ENCODE measurements at places on chromosomes 7 and 10. TPM values are rescaled to one million over a fixed set of nuclear protein-coding genes. Genes with fewer than 3 reads are reported as not detected.

MYO3A gene
- not detected for total RNA-seq

TCF7L2 gene
- 15.4 TPM for total RNA-seq

URGCP gene
- 42.0 TPM for total RNA-seq

ATOH7 gene
- 0.12 TPM for total RNA-seq

NEBL gene
- not detected for total RNA-seq

AGBL3 gene
- 0.63 TPM for total RNA-seq

CDH23 gene
- total RNA-seq: 0.03 TPM

IFIT1B gene
- total RNA-seq: not detected

GRCh38 chr10:76068856-76069255 is 637.4 kb downstream of the LRMDA start:
- DNase-seq: no peak

DNA sequence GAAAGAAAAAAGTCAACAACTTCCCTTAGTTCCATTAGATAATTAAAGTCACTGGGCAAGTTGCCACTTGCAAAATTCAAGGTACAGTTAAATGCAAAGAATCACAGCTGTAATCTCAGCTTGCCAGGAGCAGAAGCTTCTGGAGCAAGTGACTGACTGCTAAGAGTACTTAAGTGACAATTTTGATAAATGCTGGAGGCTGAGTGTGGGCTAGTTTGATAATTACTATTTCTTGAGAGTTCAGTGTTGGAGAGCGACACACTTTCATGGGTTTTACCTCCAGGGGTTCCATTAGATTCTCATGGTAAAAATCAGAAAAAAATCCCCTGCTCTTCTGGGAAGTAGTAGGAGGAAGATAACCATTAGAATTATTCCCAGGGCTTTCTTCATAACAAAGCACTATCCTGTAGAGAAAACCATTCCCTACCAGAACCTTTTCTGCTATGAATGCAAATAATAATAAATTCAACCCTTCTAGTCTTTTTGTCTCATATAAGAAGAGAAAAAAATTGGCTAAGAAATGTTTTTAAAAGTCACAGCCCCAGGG is 486.3 kb downstream of the POM121L12 start:
- no peak for DNase-seq

- DNase-seq: no peak
Observed at GRCh38 chr7:5448378-5449037, 24.9 kb upstream of the TNRC18 start.

DNA sequence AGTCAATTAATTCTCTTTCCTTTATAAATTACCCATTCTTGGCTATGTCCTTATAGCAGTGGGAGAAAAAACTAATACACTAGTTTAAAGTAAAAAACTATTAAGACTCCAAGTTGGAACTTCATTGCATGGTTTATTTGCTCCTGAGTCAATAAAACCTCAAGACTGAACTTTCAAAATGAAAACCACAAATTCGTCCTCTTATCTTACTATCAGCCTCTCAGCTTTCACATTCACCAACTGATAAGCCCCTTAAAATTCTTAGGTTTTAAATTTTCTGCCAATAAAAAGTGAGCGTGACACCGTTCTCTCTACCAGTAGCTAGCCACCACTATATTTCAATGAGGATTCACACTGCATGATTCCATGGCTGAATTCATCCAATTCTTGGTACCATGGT is 346.4 kb upstream of the NPSR1 start:
- DNase-seq: no peak

DNA sequence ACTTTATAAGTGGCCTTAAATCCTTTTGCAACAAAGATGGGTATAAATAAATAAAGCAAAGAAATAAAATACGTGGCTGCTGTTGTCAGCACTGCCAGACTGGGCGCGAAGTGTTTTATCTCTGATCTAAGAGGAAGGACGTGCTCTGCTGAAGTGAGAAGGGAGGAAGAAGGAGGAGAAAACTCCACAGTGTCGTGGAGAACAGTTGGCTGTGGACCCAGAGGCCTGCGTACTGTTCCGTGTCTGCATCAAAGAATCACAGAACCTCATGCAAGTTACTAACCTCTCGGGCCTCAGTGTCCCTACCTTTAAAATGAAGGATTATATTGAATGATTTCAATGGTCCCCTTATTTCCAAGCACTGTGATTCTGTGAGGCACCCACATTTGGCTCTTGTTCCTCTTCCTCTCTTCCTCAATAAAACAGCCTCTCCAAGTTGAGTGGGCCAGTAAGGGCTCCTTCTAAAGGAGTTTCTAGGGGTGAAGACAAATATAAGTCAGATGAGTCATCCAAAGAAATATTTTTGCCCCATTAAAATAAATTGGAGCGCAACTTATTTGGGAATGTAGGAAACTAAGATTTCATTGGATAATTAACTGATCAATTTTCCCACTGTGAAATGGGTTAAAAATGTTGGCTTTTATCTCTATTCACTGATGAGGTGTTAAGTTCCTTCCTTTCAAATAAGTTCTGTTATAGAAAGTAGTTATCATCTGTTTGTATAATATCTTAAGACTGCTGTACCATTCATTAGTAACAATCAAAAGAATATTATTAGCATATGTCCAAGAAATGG is 126.9 kb upstream of the EFCAB10 start:
- peak; percentile 37 for DNase-seq

DNA sequence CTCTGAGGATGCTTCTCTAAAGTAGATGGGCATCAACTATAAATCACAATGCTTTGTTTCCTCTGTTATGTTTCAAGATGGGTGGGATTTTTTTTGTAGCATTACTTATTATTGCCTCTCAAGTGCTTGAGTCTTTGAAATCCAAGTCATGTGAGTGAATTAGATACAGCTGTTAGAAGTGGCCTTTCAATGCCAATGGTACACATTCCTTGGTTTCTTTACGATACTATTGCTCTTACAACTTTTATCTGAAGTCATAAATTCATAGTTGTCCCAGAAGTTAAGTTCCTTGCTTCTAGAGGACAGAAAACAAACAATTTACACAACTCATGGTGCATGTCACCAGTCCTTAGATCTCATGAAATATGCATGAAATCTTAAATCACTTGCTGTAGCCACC is 15.5 kb downstream of the CFTR start:
- no peak for DNase-seq

- DNase-seq: no peak
Observed at GRCh38 chr7:151674161-151674920, 154.6 kb upstream of the RHEB start.

GRCh38 chr10:104376784-104377300 is 23.2 kb downstream of the CFAP58 start:
- no peak for DNase-seq

GRCh38 chr10:67262675-67263074 is 336.8 kb downstream of the LRRTM3 start:
- DNase-seq: no peak

DNA sequence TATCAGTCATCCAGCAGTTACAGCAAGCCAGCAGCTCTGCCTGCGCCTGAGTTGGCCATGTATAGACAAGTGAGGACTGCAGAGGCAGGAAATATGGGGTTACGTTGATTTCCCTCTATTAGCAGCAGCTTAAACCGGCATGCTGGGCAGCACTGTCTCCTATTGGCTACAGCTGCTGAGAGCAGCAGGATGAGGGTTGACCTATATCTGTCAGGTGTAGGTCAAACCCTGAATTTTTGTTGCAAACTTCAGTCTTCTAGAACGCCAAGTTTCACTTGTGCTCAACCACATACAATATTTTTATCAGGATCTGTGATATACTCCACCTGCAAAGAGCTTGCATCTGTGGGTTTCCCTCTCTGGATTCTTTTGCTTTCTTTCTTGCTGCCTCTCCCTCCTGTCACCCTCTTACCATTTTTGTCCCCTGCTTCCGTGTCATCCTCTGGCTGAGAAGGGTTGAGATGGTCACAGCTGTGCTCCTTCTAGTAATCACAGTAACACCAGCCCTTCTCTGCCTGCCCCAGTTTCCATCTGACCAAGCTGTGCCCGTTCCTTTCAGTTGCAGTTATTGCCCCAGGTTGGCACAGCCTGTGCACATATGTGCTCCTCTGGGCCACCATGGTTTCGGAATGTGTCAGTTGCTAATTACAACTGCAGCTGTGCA is 23.8 kb upstream of the GLCCI1 start:
- no peak for DNase-seq

GRCh38 chr7:24834128-24834798 is 77.0 kb upstream of the GSDME start:
- no peak for DNase-seq

DNA sequence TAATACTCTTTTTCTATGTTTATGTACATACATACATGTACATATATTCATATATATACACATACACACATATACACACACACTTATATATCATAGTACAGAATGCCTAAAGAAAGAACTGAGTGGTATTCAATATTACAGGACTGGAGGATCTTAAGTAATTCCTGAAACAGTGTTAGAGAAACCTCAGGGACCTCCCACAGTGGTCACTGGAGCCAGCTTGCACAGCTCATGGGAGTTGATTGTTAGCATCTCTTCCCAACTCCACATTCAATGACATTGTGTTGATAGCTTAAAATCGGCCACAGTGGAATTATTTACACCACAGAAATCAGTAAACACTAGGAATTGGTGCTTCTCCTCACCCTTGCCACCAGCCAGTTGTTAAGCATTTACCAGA is 6.0 kb downstream of the LRRC17 start:
- DNase-seq: no peak

DNA sequence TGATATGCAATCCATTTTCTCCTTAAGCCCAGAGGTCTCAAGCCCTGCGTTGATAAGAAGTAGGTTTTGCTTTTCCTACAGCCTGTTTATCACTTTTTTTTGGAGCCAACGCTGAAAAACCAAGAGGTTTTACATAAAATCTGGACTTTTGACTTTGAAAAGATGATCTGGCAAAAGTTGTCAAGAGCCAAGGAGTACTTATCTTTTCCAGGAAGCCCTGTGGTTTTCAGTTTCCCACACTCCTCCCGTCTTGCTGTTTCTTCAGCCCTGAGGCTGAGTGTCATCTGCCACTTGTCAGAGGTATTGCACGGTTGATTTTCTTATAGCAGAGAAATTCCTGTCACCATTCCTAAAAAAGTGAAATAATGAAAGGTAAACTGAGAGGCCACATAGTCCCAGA is 108.7 kb downstream of the TYW1 start:
- DNase-seq: no peak

- no peak for DNase-seq
Observed at GRCh38 chr10:111498560-111498959, 421.7 kb downstream of the ADRA2A start.

DNA sequence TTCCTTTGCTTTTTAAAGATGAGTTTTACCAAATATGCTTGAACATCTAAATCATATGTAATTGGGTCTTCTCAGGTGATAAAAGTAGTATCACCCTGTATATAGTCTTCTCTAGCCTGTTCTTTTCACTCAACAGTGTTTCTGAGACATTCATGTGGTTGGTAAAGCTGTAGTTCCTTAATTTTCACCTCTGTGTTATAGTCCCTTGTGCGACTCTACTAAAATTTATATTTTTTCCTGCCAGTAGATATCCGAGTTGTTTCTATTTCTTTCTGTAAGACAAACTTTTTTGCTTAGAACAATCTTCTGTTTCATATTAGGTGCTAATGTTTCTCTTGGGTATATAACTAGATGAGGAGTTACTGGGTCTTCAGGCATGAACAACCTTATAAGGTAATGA is 35.6 kb downstream of the SYPL1 start:
- DNase-seq: no peak

- no peak for DNase-seq
Observed at GRCh38 chr7:159147246-159147645, 2.6 kb upstream of the VIPR2 start.

DNA sequence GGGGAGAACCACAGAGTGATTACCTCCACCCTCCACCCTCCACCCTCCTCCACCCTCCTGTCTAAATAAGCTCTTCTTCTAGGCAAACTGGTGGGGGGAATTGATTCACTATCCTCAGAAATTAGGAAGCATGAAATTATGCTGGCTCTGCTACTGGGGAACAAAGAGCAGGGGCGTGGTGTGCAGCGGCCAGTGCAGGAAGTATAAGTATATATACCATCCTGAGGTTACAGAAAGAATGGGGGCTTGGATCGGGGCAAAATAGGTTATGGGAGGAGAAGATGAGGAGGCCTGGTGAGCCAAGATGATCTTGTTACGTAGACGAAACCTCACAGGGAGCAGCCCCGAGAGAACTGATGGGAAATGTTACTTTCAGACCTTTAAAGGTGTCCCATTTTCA is 49.1 kb downstream of the SYPL1 start:
- no peak for DNase-seq

DNA sequence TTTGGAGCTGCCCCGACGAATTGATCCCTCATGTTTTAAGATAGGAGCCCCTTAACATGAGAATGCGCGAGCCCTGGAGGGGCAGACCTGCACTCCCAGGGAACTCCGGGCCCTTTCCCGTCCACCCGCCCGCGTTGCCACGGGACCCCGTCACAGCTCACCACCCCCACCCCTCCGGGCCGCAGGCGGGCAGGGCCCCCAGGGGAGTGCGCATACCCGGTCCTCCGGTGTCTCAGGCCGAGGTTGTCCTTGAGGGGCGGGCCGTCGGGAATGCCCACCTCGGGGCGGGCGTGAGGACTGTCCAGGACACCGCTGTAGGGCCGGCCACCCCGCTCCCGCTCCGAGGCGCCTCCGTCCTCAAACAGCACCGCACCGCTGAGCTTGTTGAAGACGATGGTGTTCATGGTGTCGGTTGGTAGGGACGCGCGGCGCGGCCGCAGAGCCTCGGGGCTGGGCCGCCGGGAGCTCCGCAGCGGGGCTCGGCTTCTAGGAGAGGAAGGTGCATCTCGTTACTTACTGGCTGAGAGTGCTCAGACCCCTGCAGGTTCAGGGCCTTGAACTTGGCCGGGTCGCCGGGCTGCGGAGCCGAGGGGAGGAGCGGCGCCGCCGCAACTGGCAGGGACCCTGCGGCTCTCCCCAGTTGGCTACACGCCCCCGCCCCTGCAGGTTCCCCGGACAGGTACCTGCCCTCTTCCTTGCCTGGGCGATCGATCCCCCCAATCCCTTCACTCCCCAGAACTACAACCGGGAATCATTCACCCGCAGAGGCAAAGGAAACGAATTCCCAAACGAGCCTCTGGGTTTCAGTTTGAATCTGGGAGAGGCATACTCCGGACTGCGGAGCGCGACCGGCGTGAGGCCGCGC is 2.4 kb downstream of the MKX start:
- DNase-seq: no peak

DNA sequence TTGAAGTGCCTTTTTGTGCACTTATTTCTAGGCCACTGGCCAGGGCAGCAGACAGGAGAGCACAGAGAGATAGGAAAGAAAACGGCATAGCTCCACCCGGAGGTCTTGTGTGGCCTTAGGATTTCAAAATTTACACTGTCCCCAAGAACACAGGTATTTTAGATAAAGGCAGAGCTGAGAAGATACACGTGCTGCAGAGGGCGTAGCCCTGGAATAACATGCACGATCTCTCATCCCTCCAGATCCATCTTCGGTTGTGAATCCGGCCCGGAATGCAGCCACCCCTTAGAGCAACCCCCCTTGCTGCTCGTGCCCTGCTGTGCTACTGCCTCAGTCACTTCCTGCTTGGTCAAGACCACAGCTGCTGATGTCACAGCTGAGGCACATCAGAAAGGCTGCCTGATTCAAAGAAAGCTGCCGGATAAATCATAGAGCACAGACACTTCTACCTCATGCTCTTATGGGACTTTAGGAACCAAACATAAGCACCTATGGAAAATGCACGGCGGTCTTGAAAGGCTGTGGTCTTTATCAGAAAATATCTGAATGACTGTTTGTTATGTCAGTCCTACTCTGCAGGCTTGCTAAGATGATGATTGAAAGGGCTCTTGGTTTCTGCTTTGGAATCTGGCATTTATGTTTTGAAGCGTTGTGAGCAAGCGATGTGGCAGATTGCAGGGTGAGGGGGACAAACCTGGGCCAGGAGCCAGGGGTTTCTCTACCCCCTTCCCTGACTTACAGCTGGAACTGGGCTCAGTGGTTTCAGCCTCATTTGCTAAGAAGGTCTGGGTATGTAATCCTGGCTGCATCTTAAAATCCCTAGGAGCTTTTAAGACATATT is 152.0 kb downstream of the SVIL start:
- peak; percentile 49 for DNase-seq

Measured in HFFc6 (cell line).